NCI-H774 (cell line): ENCODE measurements at places on chromosomes 4 and X.

DNA sequence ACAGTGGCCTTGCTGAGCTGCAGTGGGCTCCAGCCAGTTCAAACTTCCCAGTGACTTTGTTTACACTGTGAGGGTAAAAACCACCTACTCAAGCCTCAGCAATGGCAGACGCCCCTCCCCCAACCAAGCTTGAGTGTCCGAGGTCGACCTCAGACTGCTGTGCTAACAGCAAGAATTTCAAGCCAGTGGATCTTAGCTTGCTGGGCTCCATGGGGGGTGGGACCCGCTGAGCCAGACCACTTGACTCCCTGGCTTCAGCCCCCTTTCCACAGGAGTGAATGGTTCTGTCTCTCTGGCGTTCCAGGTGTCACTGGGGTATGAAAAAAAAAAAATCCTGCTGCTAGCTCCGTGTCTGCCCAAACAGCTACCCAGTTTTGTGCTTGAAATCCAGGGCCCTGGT is 168.9 kb upstream of the INTU start:
- no peak for DNase-seq

DNA sequence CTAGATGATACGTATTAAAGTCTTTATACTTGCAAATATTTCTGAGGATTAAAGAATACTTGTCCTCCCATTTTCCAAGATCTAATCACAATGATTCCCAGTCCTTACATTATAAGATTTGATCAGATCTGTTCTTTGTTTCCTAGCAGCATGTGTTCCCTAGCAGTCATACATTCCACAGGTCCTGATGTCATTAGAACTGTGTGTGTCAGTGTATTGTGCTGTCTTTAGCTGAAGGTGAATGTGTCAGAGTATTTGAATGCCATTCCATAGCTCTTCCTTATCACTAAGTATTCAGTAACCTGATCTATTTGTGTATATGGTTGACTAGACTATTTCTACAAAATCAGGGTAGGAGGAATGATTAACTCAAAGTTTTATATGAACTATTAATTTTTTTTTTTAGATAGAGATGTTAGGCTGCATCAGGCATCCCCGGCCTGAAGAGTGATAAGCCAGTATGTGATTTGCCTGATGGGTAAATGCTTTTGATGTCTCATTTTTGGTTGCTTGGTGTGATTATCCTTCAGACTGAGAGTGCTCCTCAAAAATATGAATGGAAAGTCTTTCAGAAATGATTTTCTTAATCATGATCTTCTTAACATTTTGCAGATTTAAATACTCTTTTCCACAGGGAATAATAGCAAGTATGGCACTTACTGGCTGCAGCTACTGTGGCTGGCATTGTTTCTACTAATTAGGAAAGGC is 4.4 kb downstream of the ADGRL3 start:
- DNase-seq = no peak

DNA sequence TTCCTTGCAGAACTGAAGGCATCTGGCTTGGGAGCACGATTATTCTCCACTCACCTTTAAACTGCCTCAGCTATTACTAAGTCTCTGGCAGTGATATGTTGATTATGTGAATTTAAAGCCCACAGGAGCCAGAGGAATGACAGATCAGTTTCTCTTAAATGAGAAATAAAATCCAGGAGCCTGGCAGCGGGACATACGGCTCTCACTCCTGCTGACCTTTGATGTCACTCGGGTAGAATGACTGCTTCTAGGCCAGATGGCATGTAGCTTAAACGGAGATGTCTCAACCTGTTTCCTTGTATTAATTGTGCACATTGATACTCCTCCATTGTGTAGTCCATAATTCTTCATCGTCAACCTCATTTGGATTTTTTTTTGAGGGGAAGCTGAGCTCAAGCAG is 4.0 kb upstream of the CBLL2 start:
- DNase-seq = no peak

GRCh38 chr4:7652906-7653305 is 218.2 kb upstream of the PSAPL1 start:
- DNase-seq = no peak

- no peak for DNase-seq
Measured at GRCh38 chr4:104938624-104939023, 208.1 kb upstream of the TET2 start.

DNA sequence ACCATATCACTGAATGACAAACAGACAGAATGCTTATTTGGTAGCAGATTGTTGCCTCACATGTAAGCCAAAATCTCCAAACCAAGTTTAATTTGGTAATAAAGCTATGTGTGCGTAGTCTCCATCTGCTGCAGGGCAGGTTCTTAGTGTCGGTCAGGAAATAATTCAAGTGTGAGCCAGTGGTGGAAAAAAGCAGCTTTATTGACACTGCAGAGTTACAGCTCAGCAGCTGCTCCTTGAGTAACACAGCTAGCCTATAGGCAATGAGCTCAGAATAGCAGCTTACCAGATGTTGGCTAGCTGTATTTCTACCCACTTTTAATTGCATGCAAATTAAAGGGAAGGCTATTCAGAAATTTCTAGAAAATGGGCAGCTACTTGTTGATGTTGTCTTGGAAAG is 757.8 kb upstream of the HS3ST1 start:
- no peak for DNase-seq

DNA sequence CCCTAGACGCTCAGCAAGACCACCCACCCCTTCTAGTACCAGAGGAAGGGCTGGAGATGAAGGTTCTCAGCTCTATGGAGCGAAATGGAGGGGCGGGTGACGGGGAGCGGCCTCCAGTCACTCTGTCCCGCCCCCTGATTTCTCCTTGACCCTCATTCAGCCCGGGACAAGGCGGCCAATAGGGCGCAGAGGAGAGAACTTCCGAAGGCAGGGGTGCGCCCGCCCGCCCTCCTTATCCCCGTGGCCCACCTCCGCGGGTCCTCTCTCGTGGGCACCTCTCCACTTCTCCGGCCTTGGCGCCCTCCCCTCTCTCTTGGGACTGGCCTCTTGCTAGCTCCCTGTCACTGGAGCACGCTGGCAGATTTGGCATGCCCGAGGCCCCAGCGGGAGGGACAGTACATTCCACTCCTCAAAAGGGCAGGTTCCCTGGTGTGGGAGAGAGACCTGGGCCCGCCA is 1.1 kb upstream of the SEPTIN6 start:
- no peak for DNase-seq

DNA sequence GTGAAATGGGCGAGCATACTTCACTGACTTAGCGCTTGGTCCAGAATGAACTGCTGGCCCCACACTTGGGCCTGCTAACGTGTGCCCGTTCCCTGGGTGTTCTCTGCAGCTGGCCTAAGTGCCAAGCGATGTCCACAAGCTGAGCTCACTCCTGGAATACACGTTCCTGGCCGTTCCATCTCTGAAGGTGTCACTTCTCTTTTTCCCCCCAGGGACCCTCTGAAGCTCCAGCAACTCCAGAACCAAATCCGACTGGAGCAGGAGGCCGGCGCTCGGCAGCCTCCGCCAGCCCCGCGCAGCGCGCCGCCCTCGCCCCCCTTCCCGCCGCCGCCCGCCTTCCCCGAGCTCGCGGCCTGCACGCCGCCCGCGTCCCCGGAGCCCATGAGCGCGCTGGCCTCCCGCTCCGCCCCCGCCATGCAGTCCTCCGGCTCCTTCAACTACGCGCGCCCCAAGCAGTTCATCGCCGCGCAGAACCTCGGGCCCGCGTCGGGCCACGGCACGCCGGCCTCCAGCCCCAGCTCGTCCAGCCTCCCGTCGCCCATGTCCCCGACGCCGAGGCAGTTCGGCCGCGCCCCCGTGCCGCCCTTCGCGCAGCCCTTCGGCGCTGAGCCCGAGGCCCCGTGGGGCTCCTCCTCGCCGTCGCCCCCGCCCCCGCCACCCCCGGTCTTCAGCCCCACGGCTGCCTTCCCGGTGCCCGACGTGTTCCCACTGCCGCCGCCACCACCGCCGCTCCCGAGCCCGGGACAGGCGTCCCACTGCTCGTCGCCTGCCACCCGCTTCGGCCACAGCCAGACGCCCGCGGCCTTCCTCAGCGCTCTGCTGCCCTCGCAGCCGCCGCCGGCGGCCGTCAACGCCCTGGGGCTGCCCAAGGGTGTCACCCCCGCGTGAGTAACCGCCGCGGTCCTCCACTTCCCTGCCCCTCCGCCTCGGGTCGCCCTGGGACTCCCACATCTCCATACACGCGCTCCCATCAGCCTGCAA is 132.3 kb downstream of the CBR4 start:
- no peak for DNase-seq

DNA sequence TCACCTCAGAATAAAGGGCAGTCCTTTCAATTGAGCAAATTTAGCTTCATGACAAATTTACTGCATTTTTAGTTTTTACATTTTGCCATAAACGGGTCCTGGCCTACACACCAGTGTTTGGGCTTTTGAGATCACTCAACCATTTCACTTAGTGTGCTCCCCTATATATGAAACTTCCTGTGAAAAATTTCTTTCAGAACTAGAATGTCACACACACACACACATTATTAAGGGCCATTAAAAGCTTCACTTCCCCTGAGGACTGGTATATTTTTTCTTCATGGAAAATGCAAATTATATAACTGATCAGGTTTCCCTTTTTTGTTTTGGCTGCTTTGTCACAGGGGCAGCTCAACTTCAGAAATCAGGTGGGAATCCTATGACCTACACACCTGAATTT is 206.5 kb downstream of the ENOX2 start:
- no peak for DNase-seq

- DNase-seq = no peak
Measured at GRCh38 chrX:135581496-135581895, 61.0 kb downstream of the INTS6L start.

DNA sequence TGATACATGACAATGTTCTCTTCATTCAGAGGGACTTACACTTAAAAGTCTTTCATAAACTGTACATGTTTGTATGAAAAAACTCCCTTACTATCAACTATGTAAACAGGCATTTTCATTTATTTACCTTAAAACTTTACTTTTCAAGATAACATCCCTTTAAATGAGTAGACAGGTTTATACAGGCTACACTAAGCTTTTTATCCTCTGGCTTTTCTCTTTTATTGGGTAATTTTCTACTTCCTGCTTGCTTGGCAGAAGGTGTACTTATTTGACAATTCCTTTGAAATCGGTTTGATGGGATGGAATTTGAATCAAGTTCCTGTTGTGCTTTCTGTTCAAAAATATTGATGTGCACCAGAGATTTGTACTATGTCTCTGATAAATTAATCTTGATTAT is 81.4 kb downstream of the PTPN13 start:
- DNase-seq = no peak

GRCh38 chrX:19799319-19800182 is 87.8 kb downstream of the SH3KBP1 start:
- DNase-seq = peak; percentile 3

DNA sequence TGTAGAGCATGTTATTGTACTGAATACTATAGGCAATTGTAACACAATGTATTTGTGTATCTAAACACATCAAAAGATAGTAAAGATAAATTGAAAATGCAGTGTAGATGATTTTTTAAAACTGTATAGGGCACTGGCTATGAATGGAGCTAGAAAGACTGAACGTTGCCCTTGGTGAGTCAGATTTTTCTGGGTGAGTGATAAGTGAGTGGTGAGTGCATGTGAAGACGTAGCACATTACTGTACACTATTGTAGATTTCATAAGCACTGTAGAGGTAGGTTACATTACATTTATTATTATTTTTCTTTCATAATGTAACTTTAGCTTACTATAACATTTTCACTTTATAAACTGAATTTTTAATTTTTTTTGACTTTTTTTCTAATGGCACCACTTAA is 1491.6 kb downstream of the TECRL start:
- DNase-seq = no peak

GRCh38 chrX:13983734-13984133 is 46.0 kb downstream of the GEMIN8 start:
- no peak for DNase-seq

GRCh38 chr4:5188130-5188529 is 136.8 kb downstream of the STK32B start:
- no peak for DNase-seq

DNA sequence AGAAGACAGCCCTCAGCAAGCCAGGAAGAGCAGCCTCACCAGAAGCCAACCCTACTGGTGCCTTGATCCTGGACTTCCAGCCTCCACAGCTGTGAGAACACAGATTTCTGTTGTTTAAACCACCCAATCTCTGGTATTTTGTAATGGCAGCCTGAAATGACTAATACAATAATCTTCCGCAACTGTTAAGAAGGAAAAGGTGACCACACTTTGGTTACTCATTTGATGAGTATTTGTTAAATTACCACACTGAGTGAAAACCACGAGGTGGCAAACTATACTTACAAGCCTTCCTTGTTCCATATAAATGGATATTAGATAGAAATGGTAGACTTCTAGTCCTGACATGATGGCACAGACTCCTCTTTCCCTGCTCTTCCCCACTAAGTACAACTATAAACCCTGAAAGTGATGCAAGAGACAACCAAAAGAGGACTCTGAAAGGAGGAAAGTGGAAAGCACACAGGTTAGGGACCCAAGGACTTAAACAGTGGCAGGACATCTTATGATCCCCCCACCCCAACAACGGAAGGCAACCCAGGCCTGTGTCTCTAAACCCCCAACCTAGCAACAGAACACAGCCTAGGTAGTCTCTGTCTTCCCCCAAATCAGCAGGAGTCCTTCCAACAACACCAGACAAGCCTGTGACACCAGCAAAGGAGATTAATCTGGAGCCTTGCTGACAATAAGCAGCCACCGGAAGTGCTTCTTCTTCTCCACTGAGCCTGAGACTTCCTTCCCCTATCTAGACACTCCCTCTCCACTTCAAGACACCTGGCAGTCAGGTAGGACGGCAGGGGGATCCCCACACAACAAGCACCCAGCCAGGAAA is 12.3 kb downstream of the ZNF182 start:
- no peak for DNase-seq

- no peak for DNase-seq
Measured at GRCh38 chrX:105263171-105263570, 42.7 kb upstream of the TEX13A start.

DNA sequence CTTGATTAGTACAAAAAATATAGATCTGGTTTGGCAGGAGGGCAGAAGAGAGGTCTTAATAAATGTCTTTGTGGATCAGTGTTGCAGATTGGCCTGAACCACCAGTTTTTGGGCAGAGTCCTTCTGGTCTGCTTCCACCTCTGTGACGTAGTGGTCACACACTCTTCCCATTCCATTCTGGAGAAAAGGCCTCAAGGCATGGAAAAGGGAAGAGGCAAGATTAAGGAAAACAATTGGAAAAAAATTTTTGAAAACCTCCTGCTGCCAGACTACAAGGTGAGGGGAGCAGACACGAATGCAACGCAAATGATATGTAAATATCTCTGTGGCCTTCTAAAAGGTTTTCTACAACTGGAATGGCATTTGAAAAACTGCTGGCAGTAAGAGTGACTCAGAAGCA is 24.3 kb upstream of the FAM47C start:
- DNase-seq = no peak
